ENCODE measurements at places on chromosomes 2 and 18.

- no peak for DNase-seq
These were observed 50.5 kb upstream of the ALPP start for GRCh38 chr2:232328032-232328422.

GRCh38 chr2:157439824-157440186, 4.1 kb downstream of the CYTIP start:
- DNase-seq, result no peak

DNA sequence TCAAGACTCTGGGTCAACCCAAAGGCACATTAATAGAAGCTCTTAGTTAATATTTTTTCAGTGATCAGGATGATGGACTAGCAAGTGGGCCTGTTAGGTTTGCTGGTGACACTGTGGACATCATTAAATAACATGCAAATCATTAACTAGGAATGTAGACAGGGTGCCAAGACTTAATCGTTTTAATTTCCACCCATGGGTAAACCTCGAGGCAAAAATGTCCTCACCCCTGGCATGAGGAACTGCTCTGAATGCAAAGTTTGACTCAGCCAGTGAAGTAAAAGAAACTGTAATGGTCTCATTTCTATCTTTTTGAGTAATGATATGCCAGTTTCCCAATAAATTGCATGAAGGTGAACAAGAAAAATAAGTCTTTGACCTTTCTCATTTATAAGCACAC, 152.6 kb upstream of the MEX3C start:
- no peak for DNase-seq

- DNase-seq, result no peak
These were observed 17.6 kb upstream of the MAP4K4 start for GRCh38 chr2:101679801-101680487.

GRCh38 chr18:53458268-53458667, 766.2 kb downstream of the MBD2 start:
- no peak for DNase-seq

GRCh38 chr18:10064267-10064666, 150.5 kb downstream of the VAPA start:
- DNase-seq, result no peak

DNA sequence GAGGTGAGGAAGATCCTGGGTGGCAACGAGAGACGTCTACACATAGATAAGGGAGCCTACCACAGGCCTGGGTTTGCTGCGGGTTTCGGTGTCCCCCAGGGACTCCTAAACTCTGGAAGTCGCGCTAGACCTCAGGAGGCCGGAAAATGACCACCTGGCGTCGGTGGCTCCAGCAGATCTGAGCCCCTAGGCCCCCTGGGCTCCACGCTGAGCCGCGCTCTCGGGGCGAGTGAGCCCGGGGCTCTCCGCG, 987 bp upstream of the DLX1 start:
- DNase-seq, result no peak

All from posterior cingulate gyrus (tissue), 11 donors.